Hematopoietic multipotent progenitor cell treated with erythropoietin and hydrocortisone succinate and interleukin-3 and kit ligand, for 8 days (in vitro differentiated cells): ENCODE measurements at places on chromosomes 1 and 21.
A peak's percentile ranks its signal among the peaks of the same experiment; 100 is the strongest.

GRCh38 chr1:201954263-201955008, 867 bp upstream of the TIMM17A start:
- DNase-seq, result no peak

- no peak for DNase-seq
Measured at GRCh38 chr21:15309022-15309590, 244.3 kb upstream of the NRIP1 start.

DNA sequence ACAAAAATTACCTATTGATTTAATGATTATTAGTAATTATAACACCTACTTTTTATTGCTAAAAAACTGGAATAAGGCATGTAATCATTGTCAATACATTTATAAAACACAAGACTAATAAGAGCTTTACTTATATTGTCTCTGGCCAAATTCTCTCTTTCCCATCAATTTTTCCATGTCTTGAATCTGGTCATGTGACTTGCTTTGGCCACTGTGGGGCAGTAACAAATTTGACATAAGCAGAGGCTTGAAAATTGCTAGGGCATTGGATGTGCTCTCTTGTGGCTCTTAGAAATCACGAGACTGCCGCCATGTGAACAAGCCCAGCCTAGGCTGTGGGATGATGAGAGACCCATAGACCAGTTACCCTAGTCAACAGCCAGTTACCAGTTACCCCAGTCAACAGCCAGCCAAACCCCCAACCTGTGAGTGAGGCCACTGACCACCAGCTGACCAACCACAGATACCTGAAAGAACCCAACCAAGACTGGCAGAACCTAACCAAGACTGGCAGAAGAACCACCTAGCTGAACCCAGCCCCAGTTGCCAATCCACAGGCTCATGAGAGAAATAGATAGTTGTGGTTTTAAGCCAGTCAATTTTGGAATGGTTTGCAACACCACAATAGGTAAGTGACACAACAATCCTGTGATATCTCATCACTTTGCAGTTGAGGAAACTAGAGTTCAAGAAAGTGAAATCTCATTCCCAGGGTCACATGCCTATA, 8.8 kb downstream of the KLHDC7A start:
- DNase-seq, result no peak

GRCh38 chr1:101371259-101371658, 134.4 kb downstream of the S1PR1 start:
- DNase-seq, result no peak

DNA sequence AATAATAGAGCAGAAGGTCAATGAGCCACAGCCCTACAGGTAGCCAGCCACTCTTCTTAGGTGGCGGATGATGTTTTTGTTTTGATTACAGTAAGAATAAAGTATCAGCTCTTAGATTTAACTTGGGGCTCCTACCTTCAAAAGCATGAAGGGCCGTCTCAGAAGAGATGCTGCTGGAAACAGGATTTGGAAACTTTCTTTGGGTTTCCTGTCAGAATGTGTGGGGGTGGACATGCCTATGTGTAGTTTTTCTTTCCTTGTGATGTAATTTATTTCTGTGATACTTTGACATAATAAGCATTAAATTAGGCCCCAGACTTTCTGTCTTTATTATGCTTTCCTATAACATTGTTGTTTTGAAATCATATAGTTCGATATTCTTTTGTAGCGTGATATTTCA, 1.5 kb downstream of the RAP1A start:
- DNase-seq, result no peak

DNA sequence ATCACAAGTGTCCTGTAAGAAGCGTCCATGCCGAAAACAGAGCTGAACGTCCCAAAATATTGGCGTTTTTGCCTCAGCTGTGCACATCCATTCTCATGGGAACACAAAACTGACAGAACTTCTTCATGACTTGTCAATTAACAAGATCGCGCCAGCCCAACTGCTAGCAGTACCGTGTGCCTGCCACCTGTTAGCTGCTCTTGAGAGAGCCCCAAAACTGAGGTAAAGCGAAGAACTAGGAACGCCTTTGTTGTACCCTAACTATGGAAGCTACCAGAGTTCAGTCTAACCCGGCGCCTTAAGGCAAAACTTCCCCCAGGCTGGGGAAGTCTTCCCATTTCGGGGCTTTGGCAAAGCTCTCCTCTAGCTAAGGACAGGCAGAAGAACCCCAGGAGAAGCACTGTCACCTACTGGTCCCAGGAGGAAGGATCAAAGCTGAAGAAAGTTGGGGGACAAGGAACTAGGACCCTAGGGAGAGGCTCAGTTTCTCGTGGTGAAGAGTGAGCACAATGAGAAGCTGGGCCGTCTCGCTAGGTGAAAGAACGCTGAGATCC, 719 bp downstream of the EYA3 start:
- peak; percentile 69 for DNase-seq

DNA sequence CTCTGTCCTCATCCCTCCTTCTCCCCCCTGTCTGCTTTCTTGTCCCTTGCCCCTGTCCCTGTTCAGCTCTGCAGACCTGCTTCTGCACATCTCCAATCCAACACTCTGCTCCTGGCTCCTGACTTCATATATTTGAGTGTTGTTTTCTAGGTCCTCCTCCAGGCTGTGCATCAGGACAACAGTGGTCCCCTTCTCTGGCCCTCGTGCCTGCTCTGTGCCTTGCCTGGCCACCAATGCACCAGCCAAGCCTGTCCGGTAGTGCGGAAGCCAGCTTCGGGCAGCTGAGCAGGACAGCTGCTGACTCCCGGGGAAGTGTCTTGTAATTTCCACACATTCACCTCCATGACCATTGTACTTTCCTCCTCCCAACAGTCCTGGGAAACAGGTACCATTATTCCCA, 203.4 kb upstream of the RAB4A start:
- DNase-seq, result no peak

GRCh38 chr1:76294482-76295194, 220.1 kb downstream of the ST6GALNAC3 start:
- no peak for DNase-seq

- DNase-seq, result no peak
Measured at GRCh38 chr1:53902235-53903138, 8.5 kb downstream of the DIO1 start.

DNA sequence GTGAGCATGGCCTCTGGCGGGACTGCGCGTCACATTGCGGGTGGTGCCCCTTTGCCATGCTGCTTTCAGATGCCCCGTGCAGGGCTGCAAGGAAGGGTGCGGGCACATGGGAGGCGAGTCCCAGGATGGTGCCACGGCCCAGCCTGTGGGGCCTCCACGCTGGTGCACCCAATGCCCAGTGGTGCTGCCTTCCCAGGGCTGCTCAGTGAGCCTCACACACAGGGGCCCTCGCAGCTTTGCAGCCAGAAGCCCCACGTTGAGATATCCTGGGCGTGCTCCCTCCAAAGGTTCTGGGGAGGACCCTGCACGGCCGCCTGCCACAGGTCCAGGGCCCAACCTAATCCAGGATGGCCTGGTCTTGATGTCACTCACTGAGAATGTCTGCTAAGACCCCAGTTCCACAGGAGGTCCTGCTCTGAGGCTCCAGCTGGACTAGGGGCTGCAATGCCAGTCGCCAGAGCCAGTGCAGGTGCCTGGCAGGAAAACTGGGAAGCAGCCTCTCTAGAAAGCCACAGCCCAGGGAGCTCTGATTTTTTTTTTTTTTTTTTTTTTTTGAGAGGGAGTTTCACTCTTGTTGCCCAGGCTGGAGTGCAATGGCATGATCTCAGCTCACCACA, 34.1 kb upstream of the PRSS38 start:
- no peak for DNase-seq

- no peak for DNase-seq
Measured at GRCh38 chr1:66012106-66012784, 219.6 kb downstream of the PDE4B start.

DNA sequence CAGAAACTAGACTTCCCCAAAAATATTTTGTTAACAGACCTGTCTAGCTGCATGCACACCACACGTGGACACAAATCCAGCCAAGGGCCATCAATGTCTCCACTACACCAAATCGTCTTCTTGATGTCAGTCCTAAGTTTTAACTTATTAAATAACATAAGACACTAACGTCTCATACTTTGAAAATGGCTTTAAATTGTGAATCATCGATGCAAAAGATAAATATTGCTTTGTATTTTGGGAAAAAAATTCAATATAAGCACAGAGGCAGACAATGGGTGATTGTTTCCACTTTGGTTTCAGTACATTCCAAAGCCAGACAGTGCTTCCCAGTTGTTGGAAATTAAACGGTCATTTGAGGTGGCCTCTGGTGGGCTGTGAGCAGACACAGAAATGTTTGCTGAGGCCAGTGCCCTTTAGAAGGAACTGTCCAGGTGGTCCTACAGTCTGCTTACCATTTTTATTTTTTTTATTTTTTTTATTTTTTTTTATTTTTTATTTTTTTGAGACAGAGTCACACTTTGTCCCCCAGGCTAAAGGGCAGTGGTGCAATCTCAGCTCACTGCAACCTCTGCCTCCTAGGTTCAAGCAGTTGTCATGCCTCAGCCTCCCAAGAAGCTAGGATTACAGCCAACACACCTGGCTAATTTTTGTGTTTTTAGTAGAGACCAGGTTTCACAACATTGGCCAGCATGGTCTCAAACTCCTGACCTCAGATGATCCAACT, 1.8 kb upstream of the KIAA2013 start:
- no peak for DNase-seq

DNA sequence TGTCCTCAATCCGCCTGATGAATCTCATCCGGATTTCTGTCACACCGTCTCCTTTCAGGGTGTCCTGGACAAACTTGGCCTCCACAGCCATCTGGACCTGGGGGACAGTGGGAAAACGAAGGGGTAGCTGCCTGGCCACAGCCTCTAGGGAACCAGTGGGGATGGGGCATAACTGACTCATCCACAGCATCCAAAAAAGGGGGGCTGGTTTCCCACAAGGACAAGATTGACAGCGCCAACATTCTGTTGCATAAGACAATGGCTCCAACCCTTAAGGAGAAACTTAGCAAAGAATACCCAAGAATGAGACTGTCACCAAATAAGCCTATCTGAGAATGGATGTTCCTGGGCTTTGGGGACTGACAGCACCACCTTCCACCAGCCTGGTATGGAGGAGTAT, 12.1 kb downstream of the TRAPPC3 start:
- DNase-seq, result no peak

DNA sequence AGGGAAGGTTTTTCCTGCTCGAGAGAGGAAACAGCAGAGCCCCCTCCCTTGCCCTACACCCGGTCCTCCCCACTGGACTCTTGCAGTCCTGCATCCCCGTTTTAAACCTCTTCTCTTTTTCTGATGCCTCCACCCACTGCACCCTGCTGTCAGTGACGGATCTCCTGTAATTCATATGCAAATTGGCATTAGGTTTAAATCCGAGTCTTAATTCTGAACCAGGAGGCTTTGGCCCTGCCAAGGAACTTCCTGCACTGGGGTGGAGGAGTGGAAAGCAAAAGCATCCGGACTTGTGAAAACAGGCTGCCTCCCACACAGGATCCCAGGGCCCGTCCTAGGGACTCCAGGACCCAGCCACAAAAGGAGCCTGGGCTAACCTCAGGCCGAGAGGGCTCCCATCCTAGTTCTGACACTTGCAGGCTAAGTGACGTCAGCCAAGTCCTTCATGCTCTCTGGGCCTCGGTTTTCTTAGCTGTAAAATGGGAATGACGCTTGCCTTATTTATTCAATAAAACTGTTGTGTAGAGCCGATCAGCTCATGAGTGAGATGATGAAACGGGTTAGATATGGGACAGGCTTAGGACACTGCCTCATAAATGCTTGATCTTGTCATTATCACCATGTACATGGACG, 613.3 kb downstream of the AJAP1 start:
- no peak for DNase-seq
